ENCODE measurements at places on chromosomes 5 and 9. TPM values are rescaled to one million over a fixed set of nuclear protein-coding genes. Genes with fewer than 3 reads are reported as not detected.
A peak's percentile ranks its signal among the peaks of the same experiment; 100 is the strongest.

- no peak for DNase-seq
Measured at GRCh38 chr5:153491856-153492255, 1.4 kb downstream of the GRIA1 start.

GRCh38 chr5:116359592-116359991 lies 215.0 kb downstream of the SEMA6A start:
- no peak for DNase-seq

GRCh38 chr9:96495341-96495740 lies 45.4 kb downstream of the HABP4 start:
- no peak for DNase-seq

SLC22A4 gene
- 1.7 TPM for total RNA-seq

- no peak for DNase-seq
Measured at GRCh38 chr5:180161420-180162303, 47.3 kb downstream of the RASGEF1C start.

FOXD4 gene
- 0.10 TPM for total RNA-seq

PTGR1 gene
- 63.7 TPM for total RNA-seq

DNA sequence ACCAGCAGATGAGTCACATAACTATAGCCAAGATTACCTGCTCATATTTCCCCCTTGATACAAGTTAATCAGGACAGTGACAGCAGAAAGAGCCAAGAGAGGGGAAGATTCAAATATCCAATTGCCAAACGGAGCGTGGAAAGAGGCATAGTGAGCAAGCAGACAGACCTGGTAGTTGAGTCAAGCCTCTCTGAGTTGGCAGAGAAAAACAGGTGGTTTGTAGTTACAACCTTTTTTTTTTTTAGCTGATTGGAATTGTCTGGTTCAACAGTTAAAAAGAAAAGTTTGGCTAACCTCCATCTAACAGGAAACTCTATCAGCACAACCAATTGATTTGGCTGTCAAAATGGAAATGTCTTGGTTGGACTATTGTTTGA lies 272.1 kb downstream of the TLE1 start:
- DNase-seq = no peak

SLC34A3 gene
- not detected for total RNA-seq

DNA sequence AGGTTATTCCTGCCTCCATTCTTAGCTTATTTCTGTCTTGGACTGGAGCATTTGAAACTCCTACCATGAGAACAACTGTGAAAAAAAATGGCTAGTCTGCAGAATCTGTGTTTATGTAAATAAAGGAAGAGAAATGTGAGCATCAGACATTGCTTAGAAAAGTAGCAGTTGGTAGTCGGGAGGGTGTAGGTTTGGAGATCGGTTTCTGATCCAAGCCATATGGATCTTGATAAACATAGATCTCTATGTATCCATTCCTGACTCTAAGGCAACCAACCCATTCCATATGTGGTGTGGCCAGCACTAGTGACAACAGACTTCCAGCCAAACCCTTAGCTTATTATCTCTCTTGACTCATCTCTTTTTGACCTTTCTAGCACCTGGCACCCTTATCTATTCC lies 127.1 kb downstream of the NMUR2 start:
- no peak for DNase-seq

IGFBPL1 gene
- total RNA-seq = 0.46 TPM

GRCh38 chr5:68141494-68141893 lies 74.1 kb upstream of the PIK3R1 start:
- no peak for DNase-seq

DNA sequence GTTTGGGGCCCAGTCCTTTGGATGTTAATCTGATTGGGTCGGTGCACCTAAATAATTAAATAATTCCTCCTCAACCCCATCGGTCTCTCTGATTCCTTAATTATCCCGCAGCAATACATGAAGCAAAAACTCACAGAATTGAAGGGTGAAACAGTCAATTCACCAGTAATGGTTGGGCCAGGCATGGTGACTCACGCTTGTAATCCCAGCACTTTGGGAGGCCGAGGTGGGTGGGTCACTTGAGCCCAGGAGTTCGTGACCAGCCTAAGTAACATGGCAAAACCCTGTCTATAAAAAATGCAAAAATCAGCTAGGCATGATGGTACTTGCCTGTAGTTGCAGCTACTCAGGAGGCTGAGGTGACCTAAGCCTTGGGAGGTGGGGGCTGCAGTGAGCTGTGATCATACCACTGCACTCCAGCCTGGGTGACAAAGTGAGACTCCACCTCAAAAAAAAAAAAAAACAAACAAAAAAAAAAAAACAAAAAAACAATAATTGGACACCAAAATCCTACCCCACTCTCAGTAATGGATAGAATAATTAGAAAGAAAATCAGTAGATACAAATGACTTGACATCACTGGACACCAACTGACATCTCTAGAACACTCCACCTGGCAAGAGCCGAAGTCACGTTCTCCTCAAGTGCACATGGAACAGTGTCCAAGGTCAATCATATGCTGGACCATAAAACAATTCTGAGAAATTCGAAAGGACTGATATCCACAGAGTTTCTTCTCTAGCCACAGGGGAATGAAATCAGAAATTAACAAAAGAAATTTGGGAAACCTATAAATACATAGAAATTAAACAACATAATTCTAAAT lies 5.3 kb downstream of the ABO start:
- DNase-seq = peak; percentile 39

- no peak for DNase-seq
Measured at GRCh38 chr9:99762470-99762869, 59.2 kb upstream of the NR4A3 start.

DNA sequence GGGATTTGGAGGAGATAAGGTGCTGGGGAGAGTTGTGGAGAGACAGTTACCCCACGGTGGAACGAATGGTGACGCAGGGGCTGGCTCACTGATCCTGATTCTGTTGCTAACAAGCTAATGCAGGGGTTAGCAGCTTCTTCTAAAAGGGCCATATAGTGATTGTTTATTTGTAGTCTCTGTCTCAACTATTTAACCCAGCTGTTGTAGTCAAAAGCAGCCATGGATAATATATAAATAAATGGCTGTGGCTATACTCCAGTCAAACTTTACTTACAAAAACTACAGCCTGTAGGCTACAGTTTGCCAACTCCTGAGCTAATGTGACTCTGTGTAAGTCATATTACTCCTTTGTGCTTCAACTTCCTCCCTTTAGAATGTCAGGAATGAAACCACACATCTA lies 21.8 kb downstream of the STOM start:
- DNase-seq = no peak

HSPA9 gene
- total RNA-seq = 260 TPM

DNA sequence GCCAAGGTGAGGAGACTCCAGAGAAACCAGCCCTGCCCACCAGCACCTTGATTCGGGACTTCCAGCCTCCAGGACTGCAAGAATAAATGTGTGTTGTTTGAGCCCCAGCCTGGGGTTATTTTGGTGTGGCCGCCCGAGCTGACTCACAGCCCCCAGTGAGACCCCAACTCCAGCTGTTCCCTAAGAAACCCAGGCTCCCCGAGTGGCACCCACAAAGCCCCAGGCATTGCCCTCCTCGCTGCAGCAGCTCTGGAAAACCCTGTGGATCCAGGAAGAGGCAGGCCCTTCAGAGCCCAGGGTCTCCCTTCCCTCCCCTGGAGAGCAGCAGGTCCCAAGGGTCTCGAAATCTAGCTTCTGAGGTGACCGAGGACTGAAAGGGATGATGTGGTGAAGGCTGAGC lies 69.2 kb upstream of the PPP1R26 start:
- DNase-seq = no peak

GRCh38 chr9:130026583-130027340 lies 16.2 kb downstream of the FNBP1 start:
- DNase-seq = no peak

GGTA1 gene
- not detected for total RNA-seq

DNA sequence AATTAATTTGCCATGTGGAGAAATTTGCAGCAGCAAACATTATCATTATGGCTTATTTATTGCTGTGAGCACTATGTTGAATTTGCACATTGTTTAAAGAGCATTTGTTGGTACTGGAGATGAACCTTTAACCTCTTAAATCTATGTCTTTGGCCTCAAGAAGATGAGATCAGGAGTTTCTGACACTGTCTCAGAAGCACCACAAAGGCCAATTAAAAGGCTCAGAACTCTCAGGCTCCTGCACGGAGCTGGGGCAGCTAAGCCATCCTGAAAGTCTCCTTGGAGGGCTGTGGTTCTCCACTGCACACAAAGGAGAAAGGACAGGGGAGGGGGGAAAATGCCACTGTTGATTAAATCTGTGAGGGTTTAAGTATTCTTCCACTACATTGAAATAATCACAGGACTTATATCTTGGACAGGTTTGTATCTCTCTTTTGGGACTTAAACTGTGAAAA lies 33.1 kb downstream of the ZNF366 start:
- no peak for DNase-seq

DNA sequence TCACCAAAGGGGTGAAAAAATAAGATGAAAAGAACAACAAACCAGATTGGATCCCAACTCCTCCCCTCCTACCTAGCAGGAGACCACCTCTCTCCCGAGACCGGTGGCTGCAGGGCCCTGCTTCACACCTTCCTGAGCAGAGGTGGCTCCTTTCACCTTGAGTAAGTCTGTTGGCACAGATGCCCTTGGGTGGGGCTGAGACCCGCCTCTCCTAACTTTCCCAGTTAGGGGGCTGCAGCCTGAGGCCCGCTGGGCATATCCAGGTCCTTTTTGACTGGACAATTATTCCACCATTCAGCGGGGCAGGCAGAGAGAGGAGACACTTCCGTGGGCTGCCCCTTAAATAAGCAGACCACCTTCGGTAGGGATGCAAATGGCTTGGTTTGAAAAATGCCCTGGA lies 1.3 kb downstream of the SLC25A48 start:
- DNase-seq = no peak

GRCh38 chr9:93941493-93941892 lies 13.7 kb downstream of the BARX1 start:
- no peak for DNase-seq
